Cerebellar nuclear complex (tissue), 1 donor: ENCODE measurements at places on chromosomes 4 and X.

DNA sequence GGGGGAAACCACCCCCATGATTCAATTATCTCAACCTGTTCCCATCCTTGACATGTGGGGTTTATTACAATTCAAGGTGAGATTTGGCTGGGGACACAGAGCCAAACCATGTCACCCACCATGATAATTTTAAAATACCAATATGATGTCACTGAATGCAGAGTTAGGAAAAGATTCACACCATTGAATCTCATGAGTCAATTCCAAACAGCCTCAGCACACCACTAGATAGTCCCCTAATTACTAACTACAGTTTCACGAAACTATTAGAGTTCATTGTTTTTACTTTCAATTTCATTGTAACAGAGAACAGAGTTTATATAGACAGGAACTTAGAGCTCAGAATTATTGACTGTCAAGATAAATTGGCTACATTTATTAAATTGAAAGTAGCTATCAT is 410.2 kb downstream of the FAM47A start:
- no peak for DNase-seq

DNA sequence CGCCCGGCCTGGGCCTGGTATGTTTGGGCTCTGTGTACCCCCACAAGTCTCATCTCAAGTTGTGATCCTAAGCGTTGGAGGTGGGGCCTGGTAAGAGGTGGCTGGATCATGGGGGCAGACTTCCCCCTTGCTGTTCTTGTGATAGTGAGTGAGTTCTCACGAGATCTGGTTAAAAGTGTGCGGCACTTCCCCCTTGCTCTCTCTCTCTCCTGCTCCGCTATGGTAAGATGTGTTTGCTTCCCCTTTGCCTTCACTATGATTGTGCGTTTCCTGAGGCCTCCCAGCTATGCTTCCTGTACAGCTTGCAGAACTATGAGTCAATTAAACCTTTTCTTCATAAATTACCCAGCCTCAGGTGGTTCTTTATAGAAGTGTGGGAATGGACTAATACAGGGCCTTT is 53.0 kb downstream of the CHST7 start:
- no peak for DNase-seq

DNA sequence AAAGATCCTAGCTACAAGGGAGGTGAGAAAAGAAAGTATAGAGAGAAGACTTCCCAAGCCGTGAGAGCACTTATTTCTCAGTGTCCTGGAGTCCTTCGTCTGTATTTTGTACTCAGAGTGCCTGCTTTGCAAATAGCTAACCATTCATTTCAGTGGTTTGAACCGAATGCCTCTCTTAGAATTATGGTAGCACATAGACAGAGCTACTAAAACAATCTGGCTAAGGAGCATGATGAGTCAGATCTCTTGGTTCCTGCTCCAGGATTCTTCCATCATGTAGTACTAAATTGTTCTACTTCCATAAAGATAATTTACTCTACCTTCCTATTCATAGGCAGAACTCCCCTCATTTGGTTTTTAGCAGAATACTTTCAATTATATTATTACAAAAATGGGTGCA is 946.6 kb downstream of the STIM2 start:
- no peak for DNase-seq

DNA sequence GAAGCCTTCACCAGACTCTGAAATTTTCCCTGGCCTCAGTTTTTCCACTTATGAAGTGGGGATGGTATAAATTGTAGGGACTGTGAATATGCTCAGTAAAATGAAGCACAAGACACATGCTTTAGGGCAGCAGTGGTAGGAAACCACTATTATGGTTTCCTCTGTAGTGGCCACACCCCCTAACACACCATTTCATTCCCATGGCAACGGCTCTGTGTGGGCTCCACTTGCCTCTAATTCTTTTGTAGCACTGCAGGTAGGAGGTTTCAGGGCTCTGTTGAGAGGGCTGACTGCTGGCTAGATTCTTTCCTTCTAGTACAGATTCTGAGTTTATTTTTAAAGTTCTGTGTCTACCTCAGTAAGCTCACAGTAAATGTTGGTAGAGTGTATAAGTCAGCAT is 3.5 kb upstream of the VMA21 start:
- DNase-seq: no peak

- DNase-seq: no peak
These were observed 9.4 kb downstream of the S100G start for GRCh38 chrX:16659321-16659720.

- DNase-seq: no peak
These were observed 8.8 kb downstream of the TMEM150C start for GRCh38 chr4:82553020-82553419.

DNA sequence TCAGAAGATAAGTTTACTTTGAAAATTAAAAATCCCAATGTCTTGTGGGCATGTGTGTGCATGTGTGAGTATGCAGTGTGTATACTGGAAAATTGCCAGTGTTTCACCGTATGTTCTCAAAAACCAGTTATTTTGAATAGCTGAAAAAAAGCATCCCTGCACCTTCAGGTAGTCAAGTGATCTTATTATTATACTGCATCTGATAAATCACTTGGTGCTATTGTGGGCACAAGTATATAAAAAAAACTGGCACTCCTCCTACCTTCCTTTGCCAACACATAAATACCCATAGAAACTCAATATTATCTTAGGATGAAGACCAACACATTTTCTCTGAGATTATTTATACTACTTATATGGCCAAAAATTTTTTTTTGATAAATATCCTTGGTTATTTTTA is 91.5 kb upstream of the MAP9 start:
- no peak for DNase-seq

DNA sequence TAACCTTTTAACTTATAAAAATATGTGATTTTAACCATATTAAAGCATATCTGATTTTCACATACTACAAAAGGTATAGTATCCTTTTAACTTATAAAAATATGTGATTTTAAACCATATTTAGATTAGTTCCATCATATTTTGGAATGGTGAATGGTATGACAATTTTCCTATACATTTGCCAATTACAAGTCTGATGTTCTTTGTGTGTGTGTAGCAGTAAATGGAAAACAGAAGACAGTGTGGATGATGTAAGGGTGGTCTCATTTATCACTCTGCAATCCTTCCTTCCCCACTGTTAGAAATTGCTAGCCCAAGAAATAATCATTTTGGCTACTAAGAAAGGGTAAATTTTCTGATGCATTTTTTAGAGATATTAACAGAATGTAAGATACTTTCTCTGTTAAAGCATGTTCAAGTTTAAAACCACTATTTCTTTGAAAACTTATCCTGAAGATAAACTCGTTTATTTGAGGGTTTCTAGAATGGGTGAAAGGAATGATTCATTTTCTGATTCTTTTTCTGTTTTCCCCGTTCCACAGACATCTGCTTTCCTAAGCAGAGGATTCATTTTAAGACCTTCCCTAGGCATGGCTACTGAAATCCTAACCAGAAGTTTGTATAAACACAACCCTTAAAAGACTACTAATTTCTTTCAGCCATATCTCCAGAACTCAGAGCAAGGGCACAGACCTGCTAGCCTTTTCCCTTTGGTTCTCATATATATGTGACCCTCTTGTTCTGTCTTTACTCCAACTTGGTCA is 21.0 kb downstream of the NUDT6 start:
- DNase-seq: no peak

DNA sequence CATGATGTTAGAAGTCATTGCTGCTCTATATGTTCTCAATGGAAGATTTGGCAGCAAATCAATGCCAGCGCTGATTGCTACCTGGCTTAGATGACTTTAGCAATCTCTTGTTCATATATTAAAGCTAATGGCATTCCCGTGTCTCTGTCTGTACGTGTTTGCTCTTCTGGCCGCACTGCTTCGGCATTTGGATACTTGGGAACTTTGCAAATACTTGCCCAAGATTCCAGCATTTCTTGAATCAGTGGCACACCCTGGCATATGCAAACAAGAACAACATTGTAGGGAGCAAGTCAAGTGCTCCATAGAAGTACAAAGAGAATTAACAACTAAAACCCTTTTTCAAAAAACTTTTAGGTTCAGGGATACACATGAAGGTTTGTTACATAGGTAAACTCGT is 128.9 kb upstream of the TMEM164 start:
- no peak for DNase-seq

- no peak for DNase-seq
These were observed 68.5 kb upstream of the MXD4 start for GRCh38 chr4:2330091-2331042.

GRCh38 chr4:2742823-2743517 is 13.2 kb downstream of the TNIP2 start:
- DNase-seq: no peak

- DNase-seq: no peak
These were observed 8.3 kb upstream of the CITED1 start for GRCh38 chrX:72313707-72314641.

DNA sequence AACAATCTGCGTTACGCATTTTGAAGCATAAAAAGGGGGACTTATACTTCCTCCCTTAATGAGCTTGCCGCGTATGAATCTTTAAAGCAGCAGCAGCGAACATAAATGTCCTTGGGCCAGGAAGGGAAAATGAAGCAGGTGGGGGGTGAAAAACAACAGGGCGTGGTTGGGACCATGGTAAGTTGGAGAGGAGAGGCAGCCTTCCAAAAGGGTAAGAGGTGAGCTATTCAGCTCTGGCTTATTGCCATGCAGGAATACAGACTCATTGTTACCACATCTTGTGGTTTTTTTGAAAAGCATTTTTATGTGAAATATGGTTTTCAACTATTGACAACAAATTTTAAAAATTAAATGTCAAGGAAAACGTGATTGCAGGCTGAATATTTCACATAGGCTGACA is 710.7 kb upstream of the FAM241A start:
- no peak for DNase-seq

- no peak for DNase-seq
These were observed 229.0 kb upstream of the GLRA2 start for GRCh38 chrX:14300376-14300775.

DNA sequence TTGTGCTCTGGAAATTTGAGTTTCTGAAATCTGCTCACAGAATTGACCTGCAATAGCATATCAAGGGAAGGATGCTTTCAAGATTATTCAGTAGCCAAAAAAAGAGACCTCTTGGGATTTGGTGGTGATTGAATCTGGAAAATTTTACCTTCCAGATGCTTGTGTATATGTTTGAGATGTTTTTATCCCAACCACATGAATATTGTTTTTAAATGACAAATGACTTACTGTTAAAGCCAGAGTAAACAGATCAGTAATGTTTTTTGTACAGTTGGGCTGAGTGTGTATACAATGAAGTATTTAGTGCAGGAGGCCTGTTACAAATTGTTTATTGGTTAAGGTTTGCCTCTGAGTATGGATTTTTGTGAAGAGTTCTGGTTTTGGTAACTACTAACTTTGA is 126.5 kb downstream of the CBR4 start:
- no peak for DNase-seq

DNA sequence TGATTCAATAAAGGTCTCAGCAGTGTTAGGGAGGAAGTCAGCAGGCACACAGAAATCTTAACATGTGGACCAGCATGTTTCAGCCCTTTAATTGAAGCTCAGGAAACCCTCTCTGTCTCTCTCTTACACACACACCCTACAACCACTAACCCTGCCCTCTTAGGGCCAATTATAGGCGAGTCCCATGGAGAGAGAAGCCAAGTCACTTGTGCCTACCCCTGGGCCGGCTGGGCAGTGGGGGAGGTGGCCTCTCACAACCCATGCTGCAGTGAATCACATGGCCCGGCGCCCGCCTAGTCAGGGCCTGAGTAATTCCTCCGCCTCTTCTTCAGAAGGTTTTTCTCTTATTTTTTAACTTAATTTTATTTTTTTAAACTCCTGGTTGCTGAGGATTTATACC is 3.7 kb downstream of the FGD1 start:
- no peak for DNase-seq

DNA sequence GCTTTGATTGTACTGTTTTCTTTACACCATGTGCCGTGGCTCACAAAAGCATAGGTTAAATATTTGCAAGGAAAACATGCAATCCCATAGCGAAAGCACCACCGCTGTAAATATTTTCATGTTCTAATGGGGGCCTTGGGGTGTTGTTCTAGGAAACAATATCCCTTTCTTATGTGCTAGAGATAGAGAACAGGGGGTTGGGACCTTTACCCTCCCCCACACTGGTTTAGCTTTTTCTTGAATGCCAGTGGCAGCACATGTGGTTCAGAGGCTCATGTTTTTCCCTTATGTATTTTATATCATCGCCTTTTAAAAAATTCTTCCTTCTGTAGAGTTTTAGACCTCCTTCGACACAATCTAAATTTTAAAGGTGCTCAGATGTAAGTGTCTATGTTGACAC is 422.6 kb upstream of the TENM3 start:
- no peak for DNase-seq

DNA sequence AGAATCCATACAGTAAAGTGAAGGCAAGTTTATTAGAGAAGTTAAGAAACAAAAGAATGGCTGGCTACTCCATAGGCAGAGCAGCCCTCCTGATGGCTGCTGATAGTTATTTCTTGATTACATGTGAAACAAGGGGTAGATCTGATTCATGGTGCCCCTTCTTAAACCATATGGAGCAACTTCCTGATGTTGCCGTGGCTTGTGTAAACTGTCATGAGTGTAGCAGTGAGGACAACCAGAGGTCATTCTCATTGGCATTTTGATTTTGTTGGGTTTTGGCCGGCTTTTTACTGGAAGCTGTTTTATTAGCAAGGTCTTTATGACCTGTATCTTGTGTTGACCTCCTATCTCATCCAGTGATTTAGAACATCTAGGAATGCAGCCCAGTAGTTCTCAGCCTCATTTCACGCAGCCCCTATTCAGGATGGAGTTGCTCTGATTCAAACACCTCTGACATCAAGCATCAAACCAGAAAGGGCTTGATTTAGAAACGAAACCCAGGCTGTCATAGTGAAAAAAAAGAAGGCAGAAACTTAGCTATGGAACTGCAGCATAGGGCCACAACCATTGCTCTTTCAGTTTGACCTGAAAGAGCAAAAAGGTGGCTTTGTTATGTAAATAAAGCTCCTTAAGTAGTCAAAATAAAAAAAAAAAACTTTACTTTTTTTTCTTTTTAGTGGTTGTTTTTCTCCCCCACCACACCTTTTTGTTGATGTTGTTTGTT is 37.8 kb downstream of the SPCS3 start:
- DNase-seq: no peak

DNA sequence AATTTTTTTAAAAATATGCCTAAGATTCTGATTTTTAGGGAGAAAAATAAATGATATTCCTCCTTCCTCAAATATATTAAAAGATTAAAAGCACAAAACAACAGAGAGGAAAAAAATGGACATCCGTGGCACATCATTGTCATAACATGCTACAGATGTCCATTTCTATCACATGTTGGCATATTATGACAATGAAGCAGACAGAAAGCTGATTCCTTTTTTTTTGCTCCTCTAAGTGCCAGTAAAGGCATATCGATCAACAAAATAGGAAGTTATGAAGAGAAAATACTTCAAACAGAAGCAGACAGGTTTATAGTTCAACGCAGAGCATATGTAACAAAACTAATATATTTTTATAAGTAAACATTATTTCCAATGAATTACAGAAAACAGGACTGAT is 11.2 kb downstream of the KLHL8 start:
- no peak for DNase-seq

DNA sequence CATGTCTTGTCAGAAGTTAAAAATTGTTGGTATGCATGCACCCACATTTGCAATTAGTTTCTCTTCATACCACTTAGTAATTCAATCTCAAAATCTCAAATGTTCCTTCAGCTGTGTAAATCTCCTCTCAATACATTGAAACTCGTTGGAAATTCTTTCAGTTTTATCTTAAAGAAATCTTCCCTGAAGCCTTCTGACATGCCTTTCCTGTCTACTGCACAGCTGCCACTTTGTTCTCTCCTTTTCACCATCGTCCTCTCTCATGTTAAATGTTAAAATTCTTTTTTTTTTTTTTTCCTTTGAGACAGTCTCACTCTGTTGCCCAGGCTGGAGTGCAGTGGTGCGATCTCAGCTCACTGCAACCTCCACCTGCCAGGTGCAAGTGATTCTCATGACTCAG is 30.9 kb downstream of the MCUB start:
- no peak for DNase-seq

GRCh38 chr4:40971338-40971737 is 221.6 kb downstream of the NSUN7 start:
- DNase-seq: no peak
